ENCODE measurements at places on chromosomes 5 and 9.
A peak's percentile ranks its signal among the peaks of the same experiment; 100 is the strongest.

- no peak for DNase-seq
Measured at GRCh38 chr9:15295761-15296405, 11.1 kb downstream of the TTC39B start.

GRCh38 chr5:82886911-82887310 is 190.3 kb downstream of the TMEM167A start:
- DNase-seq, result no peak

GRCh38 chr5:10590226-10590999 is 26.5 kb downstream of the ANKRD33B start:
- DNase-seq, result no peak

DNA sequence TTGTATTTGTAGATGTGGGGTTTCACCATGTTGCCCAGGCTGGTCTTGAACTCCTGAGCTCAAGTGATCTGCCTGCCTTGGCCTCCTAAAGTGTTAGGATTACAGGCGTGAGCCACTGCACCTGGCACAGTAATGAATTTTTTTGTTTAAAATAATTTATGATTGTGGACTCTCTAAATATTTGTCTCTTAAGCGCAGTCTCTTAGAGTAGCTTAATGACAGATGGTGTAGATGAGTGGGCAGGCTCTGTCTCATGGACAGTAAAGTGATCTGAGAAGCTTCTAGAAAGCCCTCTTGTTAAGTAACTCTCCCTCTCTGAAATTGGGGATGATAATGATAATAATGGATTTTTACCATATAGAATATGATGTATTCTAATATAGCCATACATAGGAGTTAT is 47.5 kb upstream of the KIAA1958 start:
- no peak for DNase-seq

GRCh38 chr5:144549580-144549979 is 378.9 kb downstream of the KCTD16 start:
- DNase-seq, result no peak

- DNase-seq, result no peak
Measured at GRCh38 chr5:139017624-139018023, 142.5 kb upstream of the LRRTM2 start.

DNA sequence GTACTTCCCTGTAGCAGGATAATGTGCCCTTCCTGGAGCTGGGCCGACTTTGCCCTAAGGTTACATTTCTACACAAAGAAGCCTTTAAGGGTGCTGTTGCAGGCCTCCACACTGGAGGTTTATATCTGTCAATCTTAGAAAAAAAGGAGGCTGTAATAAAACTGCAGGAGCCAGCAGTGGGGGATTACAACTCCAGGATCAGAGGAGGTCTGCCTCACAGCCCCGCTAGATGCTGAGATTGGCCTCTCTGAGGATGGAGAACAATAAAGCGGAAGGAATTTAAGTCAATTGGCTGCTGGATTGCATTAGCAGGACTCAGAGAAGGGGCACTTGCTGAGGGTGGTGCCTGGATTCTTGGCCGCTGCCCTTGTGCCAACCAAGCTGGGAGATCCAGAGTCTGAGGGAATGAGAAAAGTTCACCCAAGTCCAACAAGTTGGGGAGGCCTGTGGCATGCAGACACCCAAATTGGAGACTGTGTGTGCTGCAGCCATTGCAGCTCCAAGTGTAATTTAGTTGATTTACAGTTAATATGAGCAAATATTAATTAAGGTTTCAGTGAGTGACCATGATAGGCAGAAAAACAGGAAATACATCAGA is 99.0 kb upstream of the SSBP2 start:
- DNase-seq, result no peak

DNA sequence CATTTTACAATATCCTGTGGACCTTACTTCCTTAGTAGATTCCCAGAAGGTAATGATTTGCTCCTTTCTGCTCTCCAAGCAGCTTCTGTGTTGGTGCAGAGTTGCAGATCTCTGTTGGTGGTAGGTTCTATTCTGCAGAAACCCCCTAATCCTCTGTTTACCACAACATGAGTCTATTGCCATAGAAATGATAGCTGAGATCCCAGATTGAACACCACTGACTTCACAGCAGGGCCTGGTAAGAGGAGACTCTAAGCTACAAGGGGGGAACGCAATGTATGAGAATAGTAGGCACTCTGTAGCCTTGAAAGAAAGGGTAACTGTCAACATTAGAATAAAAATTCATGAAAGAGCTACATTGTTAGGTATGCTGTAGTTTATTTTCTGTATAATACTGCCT is 59.5 kb downstream of the MUSK start:
- DNase-seq, result no peak

- DNase-seq, result no peak
Measured at GRCh38 chr9:4443439-4443838, 46.8 kb upstream of the SLC1A1 start.

DNA sequence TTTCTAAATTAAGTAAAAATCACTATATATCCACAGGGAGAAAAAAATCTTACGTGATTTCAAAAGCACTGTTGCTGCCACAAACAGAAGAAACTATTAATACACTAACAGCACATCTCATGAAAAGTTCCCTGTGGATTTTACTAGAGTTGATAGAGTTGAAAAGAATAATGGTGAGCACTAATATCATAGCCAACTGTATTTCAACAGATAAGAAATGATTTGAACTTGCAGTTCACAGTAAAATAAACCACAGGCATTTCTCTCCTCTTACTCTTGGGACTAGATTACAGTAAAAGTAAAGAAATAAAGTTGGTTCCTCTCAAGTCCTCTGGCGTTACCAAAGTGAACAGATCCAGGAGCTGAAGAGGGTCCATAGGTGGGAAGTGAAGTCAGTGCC is 27.9 kb downstream of the AGTPBP1 start:
- DNase-seq, result no peak

GRCh38 chr5:57684299-57684702 is 201.7 kb upstream of the ACTBL2 start:
- no peak for DNase-seq

- no peak for DNase-seq
Measured at GRCh38 chr5:78008356-78008967, 232.3 kb upstream of the TBCA start.

DNA sequence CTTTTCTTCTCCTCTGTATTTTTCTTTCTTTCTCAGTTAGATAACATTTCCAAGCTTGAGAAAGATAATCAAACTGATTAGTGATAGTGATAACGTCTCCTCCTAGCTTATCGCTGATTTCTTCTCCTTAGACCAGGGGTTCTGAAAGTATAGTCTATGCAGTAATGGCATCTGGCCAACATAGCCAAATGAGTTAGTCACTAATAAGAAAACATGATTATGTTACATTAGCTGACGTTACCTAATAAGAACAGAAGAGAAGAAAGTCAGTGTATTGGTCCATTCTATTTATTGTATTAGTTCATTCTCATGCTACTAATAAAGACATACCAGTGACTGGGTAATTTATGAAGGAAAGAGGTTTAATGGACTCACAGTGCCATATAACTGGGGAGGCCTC is 111.2 kb downstream of the STRBP start:
- DNase-seq, result no peak

GRCh38 chr5:99102073-99102697 is 173.4 kb upstream of the CHD1 start:
- DNase-seq, result no peak

DNA sequence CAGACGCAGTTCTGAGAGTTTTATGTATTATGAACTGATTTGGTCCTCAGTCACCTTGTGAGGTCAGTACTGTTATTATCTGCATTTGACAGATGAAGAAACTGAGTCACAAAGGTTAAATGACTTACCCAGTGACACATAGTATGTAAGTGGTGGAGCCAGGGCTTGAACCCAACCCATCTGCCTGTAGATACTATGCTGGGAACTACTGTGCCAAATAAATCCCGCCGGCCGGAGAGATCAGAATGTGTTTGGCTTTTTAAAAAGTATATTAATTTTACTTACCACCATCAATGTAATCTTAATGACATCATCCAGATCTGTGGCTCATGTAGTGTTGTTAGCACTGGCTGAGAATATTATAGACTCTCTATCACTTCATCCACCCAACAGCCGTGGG is 80.8 kb downstream of the ZNF618 start:
- no peak for DNase-seq

DNA sequence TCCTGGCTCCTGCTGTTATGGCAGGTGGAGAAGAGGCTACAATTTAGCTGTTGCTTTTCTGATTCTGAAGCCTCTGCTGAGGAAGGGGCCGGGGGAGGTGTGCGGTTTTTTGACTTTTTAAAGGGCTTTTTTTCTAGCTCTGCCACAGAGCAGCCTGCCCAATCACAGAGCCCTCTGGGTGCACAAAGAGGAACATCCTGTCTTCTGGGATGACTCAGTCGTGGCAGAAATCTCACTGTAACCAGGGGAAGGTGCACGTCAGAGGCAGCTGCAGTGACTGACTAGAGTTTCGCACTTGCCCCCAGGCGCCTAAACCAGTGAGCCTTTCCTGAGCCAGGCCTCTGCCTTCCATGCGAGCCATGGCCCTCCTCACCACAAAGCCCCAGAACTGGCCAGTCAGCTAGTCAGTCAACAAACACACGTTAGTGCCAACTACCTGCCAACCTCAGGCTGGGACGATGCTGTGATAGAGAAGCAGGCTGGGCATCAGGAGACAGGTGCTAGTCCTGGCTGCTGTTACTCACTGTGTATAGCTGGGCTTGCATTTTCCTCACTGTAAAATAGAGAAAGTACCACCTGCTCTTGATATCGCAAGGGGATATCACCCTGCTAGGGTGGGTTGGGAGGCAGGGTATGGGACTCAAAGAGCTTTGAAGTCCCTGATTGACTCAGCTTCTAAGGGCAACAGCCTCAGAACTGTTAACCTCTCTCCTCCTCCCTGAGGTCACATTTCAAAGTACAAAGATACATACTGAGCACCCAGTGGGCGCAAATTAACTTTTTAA is 2.2 kb downstream of the AKNA start:
- peak; percentile 95 for DNase-seq

DNA sequence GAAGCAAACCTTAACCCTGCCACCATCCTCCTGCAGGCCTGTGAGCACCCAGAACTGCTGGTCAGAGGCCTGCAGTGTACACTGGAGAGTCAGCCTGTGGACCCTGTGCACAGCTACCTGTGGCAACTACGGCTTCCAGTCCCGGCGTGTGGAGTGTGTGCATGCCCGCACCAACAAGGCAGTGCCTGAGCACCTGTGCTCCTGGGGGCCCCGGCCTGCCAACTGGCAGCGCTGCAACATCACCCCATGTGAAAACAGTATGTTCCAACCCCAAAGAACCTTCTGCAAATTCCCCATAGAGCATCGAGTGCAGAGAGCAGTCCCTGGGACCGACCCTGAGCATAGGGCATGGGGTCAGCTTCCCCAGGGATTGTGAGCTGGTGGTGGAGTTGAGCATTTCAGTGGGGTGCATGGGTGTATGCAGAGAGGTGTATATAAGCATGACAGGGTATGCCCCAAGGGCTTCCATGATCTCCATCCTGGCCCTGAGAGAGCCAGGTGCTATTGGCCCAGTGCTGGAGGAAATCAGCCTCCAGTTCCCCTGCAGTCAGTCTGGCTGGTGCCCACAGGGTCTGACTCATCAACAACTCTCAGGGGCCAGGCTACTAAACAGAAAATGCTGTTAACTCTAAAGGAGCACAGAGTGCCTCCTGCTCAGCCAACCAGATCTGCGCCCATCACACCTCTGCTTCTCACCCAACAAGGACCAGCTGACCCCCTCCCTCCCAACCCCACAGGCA is 126.2 kb downstream of the SAXO1 start:
- DNase-seq, result no peak

DNA sequence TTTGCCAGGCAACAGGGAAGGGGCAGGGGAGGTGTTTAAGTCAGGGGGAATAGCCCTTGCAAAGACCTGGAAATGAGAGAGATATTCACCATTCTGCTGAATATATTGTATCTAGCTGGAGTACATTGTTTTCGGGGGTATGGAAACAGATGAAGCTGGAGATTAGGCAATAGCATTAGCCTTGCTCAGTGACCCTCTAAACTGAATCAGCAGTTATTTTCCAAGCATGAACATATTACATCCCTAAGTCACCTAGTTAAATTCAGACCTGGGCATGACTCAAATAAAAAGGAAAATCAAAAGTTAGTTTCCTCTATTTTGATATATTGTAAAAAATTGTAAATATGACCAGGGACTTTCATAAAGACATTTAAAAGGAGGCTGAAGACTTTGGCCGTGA is 544.6 kb upstream of the TRPC7 start:
- DNase-seq, result no peak

- DNase-seq, result no peak
Measured at GRCh38 chr9:98410185-98410697, 154.8 kb upstream of the TBC1D2 start.

GRCh38 chr9:115004545-115004944 is 74.2 kb upstream of the TNFSF8 start:
- DNase-seq, result no peak

DNA sequence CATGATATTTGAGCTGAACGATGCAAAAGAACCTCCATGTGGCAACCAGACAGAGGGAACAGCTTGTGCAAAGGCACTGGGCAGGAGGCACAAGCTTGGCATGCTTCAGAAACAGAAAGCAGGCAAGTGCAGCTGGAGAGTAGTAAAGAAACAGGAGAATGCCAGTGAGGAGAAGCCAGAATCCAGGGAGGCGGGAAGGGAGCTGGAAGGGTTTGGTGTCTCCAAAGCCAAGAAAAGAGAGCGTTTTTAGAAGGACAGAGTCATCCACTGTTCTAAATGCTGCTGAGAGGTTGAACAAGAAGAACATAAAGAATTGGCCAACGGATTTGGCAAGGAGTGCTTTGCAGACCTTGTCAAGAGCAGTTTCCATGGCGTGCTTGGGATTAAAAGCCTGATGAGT is 124.7 kb downstream of the TLE1 start:
- DNase-seq, result no peak

GRCh38 chr5:115831163-115831768 is 10.1 kb downstream of the ATG12 start:
- DNase-seq, result no peak

- no peak for DNase-seq
Measured at GRCh38 chr5:179235416-179236400, 109.6 kb downstream of the ADAMTS2 start.

DNA sequence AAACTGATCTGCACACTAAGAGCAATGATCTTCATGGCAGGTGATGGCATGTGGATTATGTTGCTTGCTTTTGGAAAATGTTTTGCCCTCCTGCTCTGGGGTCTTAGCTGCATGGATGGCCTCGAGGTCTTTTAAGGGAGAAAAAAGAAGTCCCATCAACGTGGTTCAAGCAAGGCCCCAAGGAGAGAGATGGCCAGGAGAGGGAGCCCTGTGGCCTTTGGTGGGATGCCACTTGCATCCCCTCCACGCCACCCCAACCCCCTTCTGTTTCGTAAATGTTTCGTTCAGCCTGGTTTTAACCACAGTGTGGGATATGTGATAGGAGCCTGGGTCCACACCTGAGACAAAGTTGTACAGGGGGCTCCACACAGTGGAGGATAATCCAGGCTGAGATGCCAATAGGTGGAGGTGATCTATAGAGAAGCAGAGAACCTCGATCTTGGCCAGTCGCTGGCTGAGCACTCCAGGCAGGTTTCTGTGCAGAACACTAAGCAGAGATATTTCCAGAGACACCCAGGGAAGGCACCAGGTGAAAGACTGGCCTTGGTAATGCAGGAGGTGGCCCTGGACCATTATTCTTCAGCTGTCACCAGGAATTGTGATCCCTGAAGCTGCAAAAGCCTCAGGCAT is 25.8 kb upstream of the FRRS1L start:
- no peak for DNase-seq

GRCh38 chr5:177183766-177184360 is 50.3 kb downstream of the NSD1 start:
- DNase-seq, result no peak

GRCh38 chr9:127915801-127916719 is 781 bp downstream of the ST6GALNAC4 start:
- DNase-seq, result peak; percentile 78

- no peak for DNase-seq
Measured at GRCh38 chr9:96185518-96186156, 116.3 kb downstream of the HSD17B3 start.

Data from stimulated activated naive B cell treated with anti-CD40 and anti-IgM and Interleukin-4, amounts not matched to agents 10 μg/mL and 1 μg/mL and 100 μg/mL, for 72 hours (primary cell).